ENCODE measurements at places on chromosomes 2 and 18. TPM values are rescaled to one million over a fixed set of nuclear protein-coding genes. Genes with fewer than 3 reads are reported as not detected.

The NYAP2 gene
- total RNA-seq: not detected

The SMCHD1 gene
- total RNA-seq: 49.6 TPM

The CHRND gene
- not detected for total RNA-seq

The CYS1 gene
- total RNA-seq: under 0.01 TPM

The TFCP2L1 gene
- not detected for total RNA-seq

The DNAJC5G gene
- total RNA-seq: 0.60 TPM

The CD226 gene
- 1.5 TPM for total RNA-seq

The TMX3 gene
- 73.5 TPM for total RNA-seq

The GNAL gene
- 0.26 TPM for total RNA-seq

The NEB gene
- total RNA-seq: 0.60 TPM

The TMEM169 gene
- total RNA-seq: 0.22 TPM

The MERTK gene
- total RNA-seq: 20.5 TPM

The ALPP gene
- not detected for total RNA-seq

The SPRED2 gene
- 1.8 TPM for total RNA-seq

The ZSWIM2 gene
- total RNA-seq: not detected

The TDRD15 gene
- total RNA-seq: not detected

The VWA3B gene
- not detected for total RNA-seq

The RGPD8 gene
- total RNA-seq: 2.9 TPM

The CAPN10 gene
- 23.2 TPM for total RNA-seq

The PROKR1 gene
- total RNA-seq: not detected

The CFAP221 gene
- total RNA-seq: not detected

The FAM228A gene
- total RNA-seq: 0.43 TPM

The PSMA8 gene
- not detected for total RNA-seq

The COL3A1 gene
- total RNA-seq: 6.9 TPM

The RUFY4 gene
- not detected for total RNA-seq

The NCKAP5 gene
- total RNA-seq: 0.09 TPM

All from dermis lymphatic vessel endothelial cell (primary cell).